ENCODE measurements at places on chromosomes 6 and 20.
A peak's percentile ranks its signal among the peaks of the same experiment; 100 is the strongest.

- H3K4me1 ChIP-seq = no peaks in the 10 kb centered on the region
- no peak overlapping the region for H3K4me3 ChIP-seq
- H3K27ac ChIP-seq = no peak overlapping the region
- H3K27me3 ChIP-seq = no peaks in the 10 kb centered on the region
These were observed 322.8 kb downstream of the CD109 start for GRCh38 chr6:74018825-74019224.

- H3K27me3 ChIP-seq = no peaks in the 10 kb centered on the region
- H3K4me3 ChIP-seq = no peak overlapping the region
- peak overlapping the region; percentile 77 for H3K27ac ChIP-seq
These were observed 70.0 kb downstream of the ZFAND3 start for GRCh38 chr6:37889486-37889885.

- no peaks in the 10 kb centered on the region for H3K4me1 ChIP-seq
- DNase-seq = peak; percentile 24
- H3K4me3 ChIP-seq = no peak overlapping the region
- H3K36me3 ChIP-seq = no peaks in the 10 kb centered on the region
- H3K27me3 ChIP-seq = no peaks in the 10 kb centered on the region
- H3K27ac ChIP-seq = no peak overlapping the region
These were observed 38.8 kb downstream of the SLC22A3 start for GRCh38 chr6:160386869-160387530.

- no peak overlapping the region for H3K4me3 ChIP-seq
These were observed 59.8 kb upstream of the MANEA start for GRCh38 chr6:95517568-95517967.

DNA sequence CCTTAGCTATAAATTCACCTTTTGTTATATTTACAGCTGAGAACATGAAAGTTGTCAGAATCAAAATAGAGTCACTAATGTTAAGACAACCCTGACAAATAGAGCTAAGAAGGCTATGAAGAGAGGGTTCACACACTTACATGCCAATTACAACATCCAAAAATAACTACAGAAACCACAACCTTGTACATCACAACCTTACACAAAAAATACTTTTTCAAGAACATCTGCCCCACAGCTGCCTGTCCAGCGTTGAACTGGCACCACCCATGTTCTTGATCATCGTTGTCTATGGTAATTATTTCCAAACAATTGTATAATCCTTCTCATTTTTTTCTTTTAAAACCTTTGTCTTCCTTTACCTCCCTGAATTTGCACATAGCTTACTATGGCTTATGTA is 231.2 kb upstream of the FKBP1C start:
- no peak overlapping the region for H3K27ac ChIP-seq
- H3K27me3 ChIP-seq = no peaks in the 10 kb centered on the region
- no peaks in the 10 kb centered on the region for H3K4me1 ChIP-seq
- H3K36me3 ChIP-seq = no peaks in the 10 kb centered on the region
- DNase-seq = no peak
- no peak overlapping the region for H3K4me3 ChIP-seq

- peak; percentile 78 for DNase-seq
- peak overlapping the region; percentile 100 for H3K27ac ChIP-seq
- no peaks in the 10 kb centered on the region for H3K36me3 ChIP-seq
- H3K4me3 ChIP-seq = peak overlapping the region; percentile 77
- no peaks in the 10 kb centered on the region for H3K27me3 ChIP-seq
These were observed 11.0 kb upstream of the ARMC12 start for GRCh38 chr6:35725721-35726438.

DNA sequence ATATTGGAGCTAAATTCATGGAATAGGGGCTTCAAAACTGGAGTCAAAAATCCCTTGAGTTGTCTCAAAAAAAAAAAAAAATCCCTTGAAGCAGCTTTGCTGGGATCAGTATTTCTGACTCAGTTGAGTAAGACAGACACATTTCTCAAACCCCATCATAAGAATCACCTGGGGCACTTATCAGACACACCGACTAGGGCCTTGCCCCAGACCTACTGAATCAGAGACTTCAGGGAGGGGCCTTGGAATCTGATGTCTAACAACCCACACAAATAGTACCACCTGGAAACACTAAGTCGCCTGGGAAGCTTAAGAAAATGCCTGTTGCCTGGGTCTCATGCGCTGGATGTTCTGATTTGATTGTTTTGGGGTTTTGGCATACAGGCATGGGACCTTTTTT is 44.9 kb upstream of the RNF144B start:
- H3K27me3 ChIP-seq = no peaks in the 10 kb centered on the region
- no peaks in the 10 kb centered on the region for H3K36me3 ChIP-seq
- no peak overlapping the region for H3K4me3 ChIP-seq
- H3K4me1 ChIP-seq = no peaks in the 10 kb centered on the region
- no peak for DNase-seq
- H3K27ac ChIP-seq = no peak overlapping the region

GRCh38 chr6:46251583-46252339 is 81.0 kb upstream of the ENPP5 start:
- no peaks in the 10 kb centered on the region for H3K27me3 ChIP-seq
- H3K4me3 ChIP-seq = no peak overlapping the region
- no peaks in the 10 kb centered on the region for H3K4me1 ChIP-seq
